ENCODE measurements at places on chromosomes 6 and 20.

DNA sequence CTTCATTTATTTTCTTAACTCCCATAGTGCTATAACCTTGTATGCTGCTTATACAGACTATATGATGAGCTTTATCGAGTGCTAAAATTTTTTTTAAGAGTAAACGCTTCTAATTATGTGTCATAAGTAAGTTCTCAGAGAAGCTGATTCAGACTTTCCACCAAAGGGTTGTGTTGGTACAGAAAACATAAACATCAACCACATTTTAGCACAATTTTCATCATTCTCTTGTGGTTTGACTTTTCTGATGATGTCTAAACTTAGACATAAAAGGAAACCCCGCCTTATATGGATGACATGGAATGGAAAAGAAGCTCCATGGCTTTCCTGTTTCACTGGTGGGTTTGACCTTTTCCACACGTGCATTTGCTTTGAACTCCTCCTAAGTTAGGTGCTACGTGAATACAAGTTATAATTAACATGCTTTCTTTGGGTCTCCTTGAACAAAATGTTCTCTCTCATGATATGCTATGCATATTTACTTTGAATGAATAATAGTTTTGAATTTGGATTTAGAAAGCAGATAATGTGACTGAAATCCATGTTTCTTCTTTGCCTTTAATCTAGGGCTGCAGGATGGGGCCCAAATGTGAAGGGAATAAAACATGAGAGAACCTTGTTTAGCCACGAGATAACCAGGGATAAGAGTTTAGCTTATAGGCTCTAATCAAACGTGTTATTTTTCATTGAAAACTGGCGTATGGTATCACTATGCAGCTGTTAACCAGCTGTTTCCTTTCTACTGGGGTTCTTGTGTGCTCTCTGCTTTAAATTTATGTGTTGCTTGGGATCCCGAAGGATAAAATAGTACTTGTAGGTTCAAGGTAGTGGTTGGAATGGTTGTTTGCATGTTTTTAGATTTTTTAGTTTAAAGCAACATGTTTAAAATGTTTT lies 127.1 kb upstream of the AHI1 start:
- DNase-seq, result peak; percentile 15

- no peak for DNase-seq
Measured at GRCh38 chr6:96570053-96570452, 7.1 kb downstream of the FHL5 start.

DNA sequence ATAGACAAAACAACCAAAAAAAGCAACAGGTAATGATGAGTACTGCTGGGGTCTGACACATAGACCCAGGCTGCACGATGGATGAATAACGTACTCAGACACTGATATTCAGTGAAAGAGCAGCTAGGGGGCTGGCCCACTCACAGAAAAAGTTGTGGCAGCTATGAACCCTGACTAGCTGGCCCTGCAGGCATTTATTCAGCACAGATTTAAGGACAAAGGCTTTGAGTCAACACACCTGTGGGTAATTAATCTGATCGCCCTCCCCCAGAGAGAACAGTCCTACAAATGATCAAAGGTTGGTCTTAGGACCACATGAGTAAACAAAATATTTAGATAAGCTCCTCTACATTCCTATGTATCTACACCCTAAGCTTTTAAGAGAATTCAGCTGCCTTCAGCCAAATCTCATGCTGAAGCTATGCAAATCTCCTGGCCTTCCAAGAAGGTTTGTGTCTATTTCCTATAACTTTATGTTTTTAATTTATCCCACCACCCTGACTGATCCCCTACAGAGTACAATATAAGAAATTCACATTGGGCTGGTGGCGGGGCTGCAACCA lies 81.7 kb upstream of the NXT1 start:
- DNase-seq, result no peak

- DNase-seq, result no peak
Measured at GRCh38 chr20:62053465-62054196, 12.1 kb downstream of the TAF4 start.

DNA sequence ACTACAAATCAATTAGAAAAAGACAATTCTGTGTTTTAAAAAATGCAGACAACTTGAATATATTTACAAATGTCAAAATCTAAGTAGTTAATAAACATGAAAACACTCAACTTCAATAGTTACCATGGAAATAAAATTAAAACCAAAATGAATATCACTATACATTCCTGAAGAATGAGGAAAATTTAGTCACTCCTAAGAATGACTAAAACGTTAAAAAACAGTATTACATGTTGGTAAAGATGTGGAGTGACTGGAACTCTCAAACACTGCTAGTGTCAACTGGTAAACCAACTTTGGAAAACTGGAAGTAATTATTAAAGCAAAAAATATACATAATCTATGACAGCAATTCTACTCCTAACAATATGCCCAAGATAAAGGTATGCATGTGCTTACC lies 36.3 kb downstream of the AHI1 start:
- DNase-seq, result no peak

- DNase-seq, result no peak
Measured at GRCh38 chr20:53736757-53737395, 143.2 kb upstream of the ZNF217 start.
